KBM-7 (cell line): ENCODE measurements at places on chromosomes 11 and 22.

DNA sequence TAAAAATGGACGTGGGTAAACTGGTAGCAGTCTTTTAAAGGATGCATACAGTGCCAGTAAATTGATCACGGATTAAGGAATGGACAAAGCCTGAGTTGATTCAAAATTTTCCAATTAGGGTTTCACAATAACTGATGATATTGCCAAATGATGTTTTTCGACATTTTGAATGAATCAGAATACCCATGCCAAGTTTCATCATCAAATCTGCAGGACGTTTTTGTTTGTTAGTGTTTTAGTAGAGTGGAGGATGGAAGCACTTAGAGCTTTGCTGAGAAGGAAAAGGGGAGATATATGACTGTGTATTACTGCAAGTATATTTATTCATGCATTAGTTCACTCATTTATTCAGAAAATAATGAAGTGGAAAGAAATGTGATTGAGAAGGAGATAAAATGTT, 78.3 kb downstream of the SLC17A6 start:
- DNase-seq, result no peak

DNA sequence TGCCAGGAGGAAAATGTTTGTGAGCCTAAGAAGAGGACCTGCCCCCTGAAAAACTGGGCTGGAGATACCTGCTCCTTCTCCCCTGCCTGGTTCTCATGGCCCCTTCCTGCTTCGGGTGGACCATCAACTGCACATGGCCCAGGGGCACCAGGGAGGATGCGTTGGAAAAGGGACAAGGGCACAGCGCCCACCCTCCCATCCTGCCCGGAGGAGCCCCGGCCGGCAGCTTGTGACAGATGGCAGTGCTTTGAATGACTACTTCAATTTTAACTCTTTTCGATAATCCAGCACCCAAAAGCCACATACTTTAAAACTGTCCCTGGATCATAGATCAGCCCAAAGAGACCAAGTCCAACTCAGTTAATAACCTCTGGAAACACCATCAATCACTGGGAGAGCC, 135.8 kb upstream of the NECTIN1 start:
- DNase-seq, result no peak

DNA sequence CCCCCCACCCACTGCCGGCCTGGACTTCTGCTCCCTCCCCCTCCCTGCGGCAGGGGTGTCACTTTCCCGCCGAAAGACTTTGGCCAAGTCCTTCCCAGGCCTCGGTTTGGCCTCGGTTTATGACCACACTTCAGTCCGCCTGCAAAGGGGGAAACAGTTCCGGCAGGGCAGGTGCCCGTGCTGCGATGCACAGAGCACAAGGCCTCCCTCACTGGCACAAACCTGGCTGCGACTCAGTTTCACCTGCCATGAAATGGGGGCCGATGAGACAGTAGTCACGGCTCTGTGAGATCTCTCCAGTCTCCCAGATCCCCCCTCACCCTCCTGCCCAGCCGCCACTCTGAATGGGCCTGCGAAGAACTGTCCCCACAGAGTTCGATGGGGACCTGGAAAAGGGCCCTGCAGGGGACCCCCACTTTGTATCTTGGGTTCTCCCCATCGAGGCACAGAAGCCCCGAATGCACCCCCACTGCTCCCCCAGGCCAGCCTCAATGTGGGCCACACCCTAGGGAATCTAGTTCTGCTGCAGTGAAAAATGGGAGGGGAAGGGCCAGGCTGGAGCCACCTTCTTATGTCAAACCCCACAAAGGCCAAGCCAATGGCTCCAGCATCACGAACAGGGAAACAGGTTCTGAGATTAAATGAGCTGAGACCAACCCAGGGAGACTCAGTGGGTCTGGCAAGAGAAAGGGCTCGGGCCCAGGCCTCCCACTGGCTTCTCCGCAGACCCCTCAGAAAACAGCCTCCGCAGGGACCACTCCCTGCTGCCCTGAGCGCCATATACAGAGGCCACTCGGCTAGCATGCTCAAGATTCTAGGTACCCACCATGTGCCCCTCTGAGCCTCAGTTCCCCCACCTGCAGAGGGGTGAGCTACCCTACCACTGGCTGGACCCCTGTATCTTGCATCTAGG, 29.0 kb downstream of the ARVCF start:
- DNase-seq, result no peak

GRCh38 chr11:130689222-130689908, 226.9 kb downstream of the SNX19 start:
- no peak for DNase-seq

DNA sequence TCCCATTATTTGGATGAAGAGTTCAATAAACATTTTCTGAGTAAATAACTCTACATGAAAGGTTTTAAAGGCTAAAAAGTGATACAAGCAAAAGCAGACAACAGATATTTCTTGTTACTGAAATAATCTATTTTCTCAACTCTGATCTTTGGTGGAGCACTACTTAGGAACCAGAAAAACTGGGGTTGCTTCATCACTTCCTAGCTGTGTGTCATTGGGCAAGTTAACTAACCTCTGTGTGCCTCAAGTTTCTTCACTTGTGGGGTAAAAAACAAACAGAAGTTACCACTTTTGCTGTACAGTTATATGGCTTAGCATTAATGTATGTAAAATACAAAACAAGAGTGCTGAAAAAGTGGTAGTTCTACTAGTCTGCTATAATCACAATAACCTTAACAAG, 5.6 kb downstream of the MAPK1 start:
- DNase-seq, result no peak

GRCh38 chr22:50676661-50677492, 4.3 kb downstream of the SHANK3 start:
- no peak for DNase-seq

GRCh38 chr22:28014211-28015045, 95.4 kb upstream of the PITPNB start:
- no peak for DNase-seq

DNA sequence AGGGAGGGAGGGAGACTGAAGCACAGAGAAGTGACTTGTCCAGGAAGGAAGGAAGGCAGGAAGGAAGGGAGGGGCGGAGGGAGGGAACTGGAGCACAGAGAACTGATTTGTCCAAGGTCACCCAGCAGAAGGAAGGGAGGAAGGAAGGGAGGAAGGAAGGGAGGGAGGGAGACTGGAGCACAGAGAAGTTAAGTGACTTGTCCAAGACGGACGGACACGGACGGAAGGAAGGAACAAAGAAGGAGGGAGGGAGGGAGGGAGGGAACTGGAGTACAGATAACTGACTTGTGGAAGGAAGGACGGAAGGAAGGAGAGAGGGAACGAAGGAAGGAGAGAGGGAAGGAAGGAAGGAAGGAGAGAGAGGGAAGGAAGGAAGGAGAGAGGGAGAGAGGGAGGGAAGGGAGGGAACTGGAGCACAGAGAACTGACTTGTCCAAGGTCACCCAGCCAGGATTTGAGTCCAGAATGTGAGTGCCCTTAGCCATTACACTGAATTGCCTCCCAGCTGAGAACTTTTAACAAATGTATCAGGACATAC, 1.5 kb downstream of the SLC35F2 start:
- DNase-seq, result no peak

DNA sequence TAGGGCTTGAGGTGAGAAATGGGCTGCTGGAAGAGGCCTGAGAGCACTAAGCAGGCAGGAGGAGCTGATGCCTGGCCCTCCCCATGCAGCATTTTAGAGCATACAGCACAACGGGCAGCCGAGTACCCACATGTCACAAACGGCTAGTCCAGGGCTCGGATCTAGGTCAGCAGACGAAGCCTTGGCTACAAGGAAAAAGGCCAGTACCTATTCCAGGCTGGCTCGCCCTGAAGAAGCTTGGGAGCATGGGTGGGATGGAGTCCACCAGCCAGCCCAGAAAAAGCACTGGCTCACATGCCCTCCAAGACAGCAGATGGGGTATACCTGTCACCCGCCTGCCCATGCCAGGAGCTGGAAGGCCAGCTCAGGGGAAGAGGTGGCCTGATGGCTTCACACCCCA, 9.6 kb downstream of the UFD1 start:
- no peak for DNase-seq

- no peak for DNase-seq
These were observed 45.1 kb downstream of the PHF21B start for GRCh38 chr22:44964722-44965078.

GRCh38 chr11:43579171-43579918, 101.2 kb upstream of the HSD17B12 start:
- peak; percentile 56 for DNase-seq

- no peak for DNase-seq
These were observed 27.8 kb upstream of the GGTLC2 start for GRCh38 chr22:22616636-22617035.

- DNase-seq, result no peak
These were observed 11.4 kb downstream of the TUBA8 start for GRCh38 chr22:18121954-18122554.

GRCh38 chr11:8487261-8487660, 106.8 kb downstream of the STK33 start:
- DNase-seq, result no peak

GRCh38 chr11:118837868-118838267, 45.8 kb upstream of the CXCR5 start:
- no peak for DNase-seq

- DNase-seq, result peak; percentile 30
These were observed 34.6 kb downstream of the ZNRF3 start for GRCh38 chr22:28917747-28918549.

GRCh38 chr11:63745304-63746170, 23.0 kb downstream of the ZFTA start:
- DNase-seq, result peak; percentile 18

DNA sequence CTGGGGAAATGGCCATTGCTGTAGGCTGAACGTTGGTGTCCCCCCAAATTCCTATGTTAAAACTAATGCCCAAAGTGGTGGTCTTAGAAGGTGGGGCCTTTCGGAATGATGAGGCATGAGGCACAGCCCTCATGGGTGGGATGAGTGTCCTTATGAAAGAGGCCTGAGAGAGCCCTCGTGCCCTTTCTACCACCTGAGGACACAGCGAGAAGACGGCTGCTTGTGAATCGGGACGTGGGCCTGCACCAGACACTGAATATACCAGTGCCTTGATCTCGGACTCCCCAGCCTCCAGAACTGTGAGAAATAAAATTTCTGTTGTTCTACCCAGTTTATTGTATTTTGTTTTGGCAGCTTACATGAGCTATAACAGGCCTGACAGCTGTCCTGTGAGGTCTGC, 162.9 kb upstream of the B3GAT1 start:
- no peak for DNase-seq

GRCh38 chr11:117754030-117754429, 43.0 kb downstream of the DSCAML1 start:
- no peak for DNase-seq

- DNase-seq, result no peak
These were observed 413.7 kb downstream of the TMEM135 start for GRCh38 chr11:87451395-87451794.

GRCh38 chr22:47340851-47341436, 578.5 kb downstream of the TBC1D22A start:
- DNase-seq, result no peak

DNA sequence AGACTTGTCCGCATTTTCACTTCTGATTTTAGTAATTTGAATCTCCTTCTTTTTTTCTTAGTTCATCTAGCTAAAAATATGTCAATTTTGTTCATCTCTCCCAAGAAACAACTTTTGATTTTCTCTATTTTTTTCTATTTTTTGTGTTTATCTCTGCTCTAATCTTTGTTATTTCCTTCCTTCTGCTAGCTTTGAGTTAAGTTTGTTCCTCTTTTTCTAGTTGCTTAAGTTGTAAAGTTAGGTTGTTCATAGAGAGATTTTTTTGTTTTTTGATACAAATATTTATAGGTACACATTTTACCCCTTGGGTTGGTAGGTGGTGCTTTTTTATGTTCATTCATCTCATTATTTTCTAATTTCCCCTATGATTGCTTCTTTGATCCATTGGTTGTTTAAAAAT, 22.1 kb upstream of the XKR3 start:
- peak; percentile 69 for DNase-seq

DNA sequence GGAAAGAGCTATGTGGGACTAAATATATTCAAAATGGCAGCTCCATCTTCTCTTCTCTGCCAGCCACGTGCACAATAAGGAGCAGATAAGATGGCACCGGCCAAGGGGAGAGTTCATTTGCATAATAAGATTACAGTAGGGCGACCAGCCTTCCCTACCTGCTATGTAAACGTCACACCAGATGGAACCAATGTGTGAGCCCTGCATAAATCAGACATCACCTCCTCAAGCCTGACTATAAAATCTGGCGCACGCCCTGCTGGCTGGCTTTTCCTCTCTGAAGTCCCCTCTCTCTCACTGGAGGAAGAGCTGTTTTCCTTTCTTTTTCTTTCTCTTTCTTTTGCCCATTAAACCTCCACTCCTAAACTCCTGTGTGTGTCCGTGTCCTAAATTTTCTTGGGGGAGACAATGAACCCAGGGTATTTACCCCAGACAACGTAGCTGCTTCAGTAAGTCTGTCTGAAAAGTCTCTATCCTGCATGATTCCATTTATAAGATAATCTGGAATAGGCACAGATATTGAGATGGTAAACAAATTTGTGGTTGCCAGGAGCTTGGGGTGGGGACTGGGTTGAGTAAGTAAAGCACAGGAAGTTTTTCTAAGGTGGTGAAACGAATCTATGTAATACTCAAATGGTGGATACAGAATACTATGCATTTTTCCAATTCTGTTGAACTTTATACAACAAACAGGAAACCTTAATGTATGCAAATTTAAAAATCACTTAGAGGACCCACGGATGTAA, 670.0 kb upstream of the KIRREL3 start:
- DNase-seq, result no peak

- no peak for DNase-seq
These were observed 18.8 kb upstream of the AMOTL1 start for GRCh38 chr11:94749369-94749768.

DNA sequence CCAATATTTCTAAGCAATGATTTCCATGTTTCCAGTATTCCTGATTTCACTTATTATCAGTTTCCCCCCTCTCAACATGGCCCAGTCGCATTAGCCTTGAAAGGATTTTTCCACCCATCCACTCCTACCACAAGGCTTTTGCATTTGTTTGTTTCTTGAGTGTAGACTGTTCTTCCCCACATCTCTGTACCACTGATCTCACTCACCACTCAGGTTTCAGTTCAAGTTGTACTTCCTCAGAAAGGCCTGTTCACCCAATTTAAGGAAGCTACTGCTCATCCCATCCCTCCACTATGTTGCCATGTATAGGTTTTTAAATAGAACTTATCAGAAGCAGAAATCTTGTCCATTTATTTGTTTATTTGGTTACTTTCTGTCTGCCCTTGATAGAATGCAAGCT, 472.3 kb downstream of the FAM181B start:
- DNase-seq, result no peak

DNA sequence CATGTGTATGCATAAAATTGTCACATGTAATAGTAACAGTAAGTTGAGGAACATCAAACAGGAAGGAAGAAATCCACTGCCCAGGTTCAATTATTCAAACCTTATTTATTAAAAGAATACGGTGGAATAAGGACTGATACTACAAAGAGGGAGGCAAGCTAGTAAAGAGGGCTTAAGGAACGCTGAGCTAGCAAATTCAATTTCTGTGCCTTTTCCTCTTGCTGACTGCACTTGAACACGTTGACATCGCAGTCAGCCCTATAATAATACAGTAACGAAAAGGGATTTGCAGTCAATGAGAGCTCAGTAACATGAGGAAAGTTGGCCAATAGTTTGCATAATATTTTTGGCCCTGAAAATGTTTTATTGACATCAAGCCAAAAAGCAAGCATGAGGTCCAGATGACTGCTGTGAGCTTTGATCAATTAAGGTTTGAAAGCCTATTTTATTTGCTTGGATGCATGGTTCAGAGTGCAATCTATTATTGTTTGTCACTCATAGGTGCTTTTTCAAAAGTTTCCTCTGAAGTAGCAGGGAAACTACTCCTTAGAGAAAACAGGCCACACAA, 861.8 kb downstream of the LRRC4C start:
- no peak for DNase-seq

- DNase-seq, result no peak
These were observed 87.8 kb upstream of the FAT3 start for GRCh38 chr11:92136797-92137196.

GRCh38 chr11:57345555-57346211, 7.5 kb downstream of the P2RX3 start:
- peak; percentile 74 for DNase-seq
